ENCODE measurements at places on chromosomes 3 and 15. TPM values are rescaled to one million over a fixed set of nuclear protein-coding genes. Genes with fewer than 3 reads are reported as not detected.

MUC20 gene
- 17.8 TPM for total RNA-seq

COL6A5 gene
- total RNA-seq = 0.13 TPM

OR5H6 gene
- not detected for total RNA-seq

NR1I2 gene
- total RNA-seq = 0.54 TPM

MYH15 gene
- 0.15 TPM for total RNA-seq

ACY1 gene
- 24.1 TPM for total RNA-seq

GOLGA8S gene
- total RNA-seq = 0.57 TPM

ALDH1A3 gene
- not detected for total RNA-seq

CSTA gene
- 5.5 TPM for total RNA-seq

PIGZ gene
- 2.7 TPM for total RNA-seq

CFAP100 gene
- total RNA-seq = not detected

MASP1 gene
- total RNA-seq = not detected

THRB gene
- total RNA-seq = not detected

RETNLB gene
- not detected for total RNA-seq

ZPLD1 gene
- not detected for total RNA-seq

EPHB3 gene
- total RNA-seq = 0.43 TPM

CTXN2 gene
- not detected for total RNA-seq

Data from naive thymus-derived CD4-positive, alpha-beta T cell (primary cell).